ENCODE measurements at places on chromosomes 11 and 22.
A peak's percentile ranks its signal among the peaks of the same experiment; 100 is the strongest.

GRCh38 chr22:46368871-46369715 lies 33.6 kb downstream of the TRMU start:
- DNase-seq = no peak

DNA sequence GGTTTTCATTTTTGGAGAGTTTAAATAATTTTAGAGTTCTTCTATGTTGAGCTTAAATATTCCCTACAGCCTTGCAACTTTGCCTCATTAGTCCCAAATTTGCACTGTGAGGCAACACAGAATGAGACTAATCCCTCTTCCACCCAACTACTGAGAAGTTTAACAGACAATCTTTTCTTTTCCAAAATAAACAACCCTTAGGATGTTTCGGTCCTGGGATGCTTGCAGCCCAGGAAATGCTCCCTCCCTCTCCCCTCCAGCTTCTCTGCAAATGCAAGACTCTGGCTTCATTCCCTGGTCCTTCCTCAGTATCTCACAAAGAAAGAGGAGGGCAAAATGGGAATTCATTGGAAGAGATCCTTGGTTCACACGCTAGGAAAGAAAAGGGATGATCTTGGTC lies 222.5 kb downstream of the ST3GAL4 start:
- no peak for DNase-seq

DNA sequence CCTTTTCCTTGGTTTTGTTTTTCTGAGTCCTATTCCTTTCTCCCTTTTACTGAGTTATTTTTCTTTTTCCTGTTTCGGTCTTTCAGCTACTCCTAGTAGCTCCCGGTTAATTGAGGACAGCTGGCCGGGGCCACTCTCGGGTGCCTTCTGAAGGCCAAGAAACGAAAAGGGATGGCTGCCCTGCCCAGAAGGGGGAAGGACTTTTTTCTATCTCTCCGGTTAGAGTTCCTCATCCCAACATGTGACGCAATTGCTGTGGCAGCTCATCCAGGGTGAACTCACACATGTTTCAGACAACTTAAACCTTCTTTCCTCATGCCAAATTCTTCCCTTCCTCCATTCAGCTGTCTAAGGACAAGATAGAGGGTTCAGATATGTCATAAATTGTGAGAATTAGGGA lies 83.6 kb downstream of the PIWIL4 start:
- no peak for DNase-seq

DNA sequence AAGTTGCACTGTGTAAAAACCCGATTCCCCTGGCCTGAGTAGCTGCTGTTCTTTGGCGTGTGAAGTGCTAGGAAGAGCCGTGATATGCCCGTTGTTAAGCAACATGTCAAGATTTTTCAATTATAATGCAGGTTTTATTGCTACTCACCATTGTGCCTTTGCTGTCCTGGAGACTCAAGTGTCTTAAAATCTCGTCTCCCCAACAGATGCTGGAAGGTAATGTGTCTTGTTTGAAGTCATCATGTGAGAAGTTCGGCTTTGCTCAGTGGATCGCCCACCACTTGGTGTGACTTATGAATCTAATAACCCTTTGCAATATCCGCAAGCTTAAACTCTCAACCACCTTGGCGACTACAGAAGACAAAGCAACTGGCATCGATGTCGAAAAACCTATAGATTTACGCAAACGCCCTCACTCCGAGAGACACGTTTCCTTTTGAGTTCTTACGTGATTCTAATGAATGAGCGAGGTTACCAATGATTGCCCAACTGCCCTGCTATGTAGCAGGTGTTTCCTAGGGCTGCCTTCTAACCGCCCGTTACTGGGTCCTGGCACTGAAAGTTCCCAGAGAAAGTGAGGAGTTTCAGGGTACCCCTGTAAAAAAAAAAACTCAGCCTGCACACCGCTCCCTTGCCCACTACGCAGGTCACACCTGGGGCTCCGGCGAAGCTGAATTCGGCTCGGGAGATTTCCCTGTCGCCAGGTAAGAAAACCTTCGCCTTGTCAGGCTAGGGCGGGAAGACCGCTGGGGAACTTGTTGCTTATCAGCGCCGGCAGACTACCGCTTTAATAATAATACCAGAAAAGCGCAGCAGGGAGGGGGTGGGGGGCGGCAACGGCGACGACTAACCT lies 21.2 kb upstream of the BDNF start:
- DNase-seq = no peak

GRCh38 chr11:69836401-69836800 lies 17.2 kb upstream of the FGF3 start:
- DNase-seq = no peak

- DNase-seq = no peak
These were observed 50.3 kb downstream of the C11orf71 start for GRCh38 chr11:114350022-114350421.

- DNase-seq = no peak
These were observed 21.8 kb downstream of the VPS37C start for GRCh38 chr11:61139387-61139786.

GRCh38 chr11:57977709-57978108 lies 46.0 kb upstream of the OR9Q1 start:
- no peak for DNase-seq

GRCh38 chr11:76653674-76654284 lies 16.8 kb downstream of the LRRC32 start:
- no peak for DNase-seq

DNA sequence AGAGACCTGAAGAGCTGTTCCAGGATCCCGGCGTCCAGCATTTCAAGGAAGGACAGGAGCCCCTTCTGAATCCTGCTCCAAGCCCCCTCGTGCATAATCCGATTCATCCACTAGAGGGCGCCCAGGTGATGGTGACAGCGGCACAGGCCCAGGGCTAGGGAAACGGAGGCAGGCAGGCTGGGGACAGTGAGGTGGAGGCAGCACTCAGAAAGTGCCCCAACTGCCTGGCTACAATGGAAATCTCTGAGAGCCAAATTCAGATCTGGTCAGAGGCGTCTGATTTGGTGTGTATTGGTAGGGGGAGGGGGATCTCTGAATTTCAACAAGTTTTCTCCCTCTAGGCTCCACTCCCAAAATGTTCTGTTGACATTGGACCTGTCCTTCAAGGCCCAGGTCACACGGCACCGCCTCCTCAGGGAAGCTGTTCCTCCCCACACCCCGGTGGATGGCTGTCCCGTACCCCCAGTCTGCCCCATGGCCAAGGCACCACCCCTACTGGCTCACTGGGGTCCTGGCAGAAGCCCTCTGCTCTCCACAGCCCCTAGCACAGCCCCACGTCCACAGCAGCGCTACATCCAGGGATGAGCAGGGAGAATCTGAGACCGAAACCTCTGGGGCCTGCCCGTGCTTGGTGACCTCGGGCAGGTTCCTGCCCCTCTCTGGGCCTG lies 142.9 kb downstream of the CRYBB2 start:
- peak; percentile 63 for DNase-seq

GRCh38 chr22:17370026-17370765 lies 936 bp downstream of the CECR2 start:
- no peak for DNase-seq

- DNase-seq = no peak
These were observed 53.4 kb upstream of the ANO1 start for GRCh38 chr11:70024773-70025045.

- DNase-seq = no peak
These were observed 210.5 kb downstream of the FAM181B start for GRCh38 chr11:82523141-82523540.

DNA sequence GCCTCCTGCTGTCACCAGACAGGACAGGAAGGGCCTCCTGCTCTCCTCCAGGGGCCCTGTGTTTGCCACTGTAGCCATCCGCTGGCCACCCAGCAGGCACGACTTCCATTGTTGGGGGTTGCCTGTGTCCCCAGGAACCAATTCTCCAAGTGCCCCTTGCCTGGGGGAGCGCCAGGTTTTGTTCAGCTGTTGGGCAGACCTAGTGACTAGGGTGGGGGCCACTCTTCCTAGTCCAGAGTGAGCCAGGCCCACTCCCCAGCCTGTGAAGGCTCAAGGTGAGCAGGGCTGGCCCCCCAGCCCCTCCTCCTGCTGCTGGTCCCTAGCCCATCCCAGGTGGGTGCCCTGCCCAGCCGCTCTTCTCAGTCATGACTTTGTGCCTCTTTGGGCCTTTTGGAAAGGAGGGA lies 30.9 kb downstream of the OSBPL5 start:
- DNase-seq = peak; percentile 0

- DNase-seq = peak; percentile 19
These were observed 216.3 kb upstream of the SYN3 start for GRCh38 chr22:33274214-33275072.

DNA sequence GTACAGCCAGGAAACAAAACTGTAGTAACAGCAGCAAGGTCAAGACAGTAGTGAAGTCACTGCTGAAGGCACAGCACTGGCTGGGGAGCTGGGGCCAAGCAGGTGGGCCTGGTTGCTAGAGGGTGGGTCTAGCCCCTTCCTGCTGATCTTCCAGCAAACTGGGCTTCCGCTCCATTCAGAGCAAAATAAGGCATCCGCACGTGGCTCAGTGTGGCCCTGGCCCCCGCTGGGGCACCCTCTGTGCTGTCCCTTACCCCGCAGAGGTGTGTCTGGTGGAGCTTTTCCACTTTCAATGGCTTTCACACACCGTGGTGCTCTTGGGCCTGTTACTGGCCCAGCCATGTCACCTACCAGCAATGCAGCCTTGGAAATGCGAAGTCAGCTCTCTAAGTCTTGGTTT lies 162.4 kb upstream of the B3GAT1 start:
- no peak for DNase-seq

DNA sequence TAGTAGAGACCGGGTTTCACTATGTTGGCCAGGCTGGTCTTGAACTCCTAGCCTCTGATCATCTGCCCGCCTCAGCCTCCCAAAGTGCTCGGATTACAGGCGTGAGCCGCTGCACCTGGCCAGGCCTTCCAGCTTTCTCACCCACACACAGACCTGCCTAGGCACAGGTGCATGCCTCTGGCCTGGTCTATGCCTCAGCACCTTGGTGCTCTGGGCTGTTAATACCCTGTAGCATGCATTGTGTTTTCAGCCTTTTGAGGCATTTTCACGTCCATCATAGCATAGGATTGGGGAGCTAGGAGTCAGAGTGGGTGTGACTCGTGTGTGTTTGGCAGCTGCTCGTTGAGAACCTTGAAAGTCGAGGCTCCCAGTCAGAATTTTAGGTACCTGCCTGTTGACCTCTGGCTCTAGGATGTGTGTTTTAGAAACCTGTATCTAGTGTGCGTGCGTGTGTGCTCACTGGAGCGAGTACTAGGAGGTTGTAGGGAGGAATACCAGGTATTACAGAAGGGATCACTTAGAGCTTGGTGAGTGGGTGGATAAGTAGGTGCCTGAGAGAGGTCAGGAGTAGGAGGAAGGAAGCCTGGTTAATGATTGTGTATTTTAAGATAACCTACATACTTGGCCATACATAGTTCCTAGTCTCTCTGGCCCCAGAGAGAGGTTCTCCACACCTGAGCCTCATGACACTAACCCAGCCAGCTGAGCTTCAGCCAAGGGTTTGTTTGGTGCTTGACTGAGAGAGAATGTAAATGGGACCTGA lies 20.0 kb downstream of the CRKL start:
- DNase-seq = no peak

DNA sequence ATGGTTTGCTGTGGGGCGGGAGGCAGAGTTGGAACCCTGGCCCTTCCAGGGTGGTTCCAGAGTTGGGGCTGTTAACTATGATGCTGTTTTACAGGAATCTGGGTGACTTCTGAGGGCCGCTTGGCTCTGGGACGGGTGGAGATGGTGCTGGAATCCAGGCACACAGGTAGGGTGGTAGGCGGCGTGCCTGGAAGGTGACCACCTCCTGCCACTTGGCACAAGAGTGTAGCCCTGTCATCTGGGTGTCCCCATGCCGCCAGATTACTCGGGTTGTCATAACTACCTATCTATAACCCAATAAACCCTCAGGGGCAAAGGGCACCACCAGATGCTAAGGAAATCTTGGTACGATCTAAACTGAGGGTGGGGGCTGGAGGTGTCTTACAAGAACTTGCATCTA lies 1.3 kb downstream of the CARS1 start:
- DNase-seq = no peak

DNA sequence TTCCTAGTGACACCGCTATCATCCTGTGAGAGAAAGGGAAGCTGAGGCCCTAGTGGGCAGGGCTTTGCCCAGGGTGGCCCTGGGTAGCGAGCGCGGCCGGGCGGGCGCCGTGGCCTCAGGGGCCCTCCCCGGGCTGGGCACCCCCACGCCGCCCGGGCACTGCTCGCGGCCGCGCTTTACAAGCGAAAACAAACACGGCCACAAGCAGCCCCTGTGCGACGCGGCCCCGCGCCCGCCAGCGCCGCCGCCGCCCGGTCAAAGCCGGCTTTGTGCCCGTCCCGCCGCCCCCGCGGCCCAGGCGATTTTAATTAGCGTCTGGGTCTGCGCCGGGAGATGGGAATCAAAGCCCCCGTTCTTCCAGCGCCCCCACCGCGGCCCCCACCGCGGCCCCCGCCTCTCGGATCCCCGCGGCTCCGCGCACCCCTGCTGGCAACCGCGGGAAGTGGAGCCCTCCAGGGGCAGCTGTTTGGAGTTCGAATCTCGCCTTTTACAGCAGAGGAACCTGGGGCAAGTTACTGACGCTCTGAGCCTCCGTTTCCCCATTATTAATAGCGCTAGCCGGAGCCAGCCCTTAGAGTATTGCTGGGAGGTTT lies 47.9 kb downstream of the CHRDL2 start:
- no peak for DNase-seq

DNA sequence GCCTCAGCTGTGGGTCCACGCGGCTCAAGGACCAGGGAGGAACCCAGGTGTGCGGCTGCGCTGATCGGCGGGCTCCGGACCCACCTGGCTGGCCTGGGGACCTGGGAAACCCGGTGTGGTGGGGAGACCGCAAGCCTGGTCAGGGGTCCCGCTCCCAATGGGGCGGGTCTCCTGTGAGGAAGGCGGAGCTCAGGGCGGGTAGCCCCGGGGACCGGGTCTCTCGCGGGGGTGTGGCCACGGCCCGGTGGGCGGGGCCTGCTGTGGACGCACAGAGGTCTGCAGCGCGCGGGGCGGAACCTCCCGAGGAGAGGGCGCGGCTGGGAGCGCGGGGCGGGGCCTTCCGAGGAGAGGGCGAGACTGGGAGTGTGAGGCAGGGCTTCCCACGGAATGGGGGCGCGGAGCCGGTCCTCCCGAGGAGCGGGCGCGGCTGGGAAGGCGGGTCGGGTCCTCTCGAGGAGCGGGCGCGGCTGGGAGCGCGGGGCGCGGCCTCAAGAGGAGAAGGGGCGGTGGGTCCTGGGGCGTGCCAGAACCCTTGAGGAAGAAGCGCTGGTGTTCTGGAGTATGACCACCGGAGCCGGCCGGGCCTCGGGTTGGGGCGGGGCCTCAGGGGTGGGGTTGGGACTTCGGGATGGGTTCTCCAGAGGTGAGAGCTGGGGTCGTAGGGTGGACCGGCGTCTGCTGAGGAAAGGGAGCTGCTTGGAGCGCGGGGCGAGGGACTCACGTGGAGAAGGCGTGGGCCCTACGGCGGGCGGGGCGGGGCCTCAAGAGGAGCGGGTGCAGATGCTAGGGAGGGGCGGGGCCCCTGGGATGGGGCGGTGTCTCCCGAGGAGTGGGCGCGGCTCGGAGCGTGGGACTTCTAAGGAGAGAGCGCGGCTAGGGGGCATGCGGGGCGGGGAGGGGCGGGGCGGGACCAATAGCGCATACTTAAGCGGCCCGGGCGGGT lies 20.8 kb downstream of the DGCR6L start:
- peak; percentile 90 for DNase-seq

- no peak for DNase-seq
These were observed 2.5 kb upstream of the SMARCB1 start for GRCh38 chr22:23784215-23784732.

- no peak for DNase-seq
These were observed 38.6 kb upstream of the NOX4 start for GRCh38 chr11:89529626-89530380.

GRCh38 chr22:39179401-39179827 lies 26.9 kb upstream of the CBX7 start:
- no peak for DNase-seq

- DNase-seq = no peak
These were observed 39.5 kb downstream of the MTMR2 start for GRCh38 chr11:95884376-95884775.

GRCh38 chr22:36331912-36332622 lies 55.7 kb downstream of the MYH9 start:
- DNase-seq = peak; percentile 68
